Fibroblast of lung (primary cell): ENCODE measurements at places on chromosomes 16 and 17. TPM values are rescaled to one million over a fixed set of nuclear protein-coding genes. Genes with fewer than 3 reads are reported as not detected.

- no peak for DNase-seq
Measured at GRCh38 chr17:63455417-63455816, 9.3 kb upstream of the CYB561 start.

DNA sequence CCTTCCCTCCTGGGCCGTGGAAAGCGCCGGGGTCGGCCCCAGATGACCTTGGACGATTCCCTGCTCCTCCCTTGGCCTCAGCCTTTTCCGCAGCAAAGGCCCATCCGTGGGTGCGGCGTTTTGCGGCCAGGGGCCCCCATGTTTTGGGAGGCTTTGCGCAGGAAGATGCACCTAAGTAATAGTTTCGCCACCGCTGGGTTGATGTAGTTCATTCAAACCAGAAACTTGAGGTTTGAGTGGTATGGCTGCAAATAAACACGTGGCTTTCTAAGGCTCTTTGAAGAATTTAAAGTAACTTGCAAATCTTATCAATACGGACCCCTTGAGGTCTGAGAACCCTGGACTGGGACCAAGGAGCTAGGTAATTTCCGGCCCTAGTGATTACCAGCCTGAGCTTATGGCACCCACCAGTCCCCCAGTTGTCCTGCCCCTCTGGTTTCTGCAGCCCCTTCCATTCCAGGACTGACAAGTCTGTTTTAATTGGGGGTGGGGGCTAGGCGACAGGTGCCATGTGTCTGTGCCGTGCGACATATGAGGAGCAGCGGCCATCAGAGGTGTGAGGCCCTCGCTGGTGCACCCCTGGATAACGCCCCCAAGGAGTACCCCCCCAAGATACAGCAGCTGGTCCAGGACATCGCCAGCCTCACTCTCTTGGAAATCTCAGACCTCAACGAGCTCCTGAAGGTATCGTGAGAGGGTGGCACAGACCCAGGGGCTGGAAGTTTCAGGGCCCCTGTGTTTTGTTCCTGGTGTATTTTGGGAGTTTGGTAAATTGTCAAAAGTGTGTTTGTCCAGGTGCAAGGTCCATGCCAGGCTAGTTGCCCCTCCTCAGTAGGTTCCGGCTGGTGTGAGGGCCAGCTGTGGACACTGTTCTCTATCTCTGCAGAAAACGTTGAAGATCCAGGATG, 834 bp downstream of the MRPL12 start:
- DNase-seq = no peak

The KRTAP4-1 gene
- total RNA-seq = not detected in 2 replicates

The STH gene
- total RNA-seq = not detected in 2 replicates
